Activated CD4-positive, alpha-beta T cell treated with anti-CD3 and anti-CD28 coated beads for 36 hours (primary cell): ENCODE measurements at places on chromosomes 2 and 18.

DNA sequence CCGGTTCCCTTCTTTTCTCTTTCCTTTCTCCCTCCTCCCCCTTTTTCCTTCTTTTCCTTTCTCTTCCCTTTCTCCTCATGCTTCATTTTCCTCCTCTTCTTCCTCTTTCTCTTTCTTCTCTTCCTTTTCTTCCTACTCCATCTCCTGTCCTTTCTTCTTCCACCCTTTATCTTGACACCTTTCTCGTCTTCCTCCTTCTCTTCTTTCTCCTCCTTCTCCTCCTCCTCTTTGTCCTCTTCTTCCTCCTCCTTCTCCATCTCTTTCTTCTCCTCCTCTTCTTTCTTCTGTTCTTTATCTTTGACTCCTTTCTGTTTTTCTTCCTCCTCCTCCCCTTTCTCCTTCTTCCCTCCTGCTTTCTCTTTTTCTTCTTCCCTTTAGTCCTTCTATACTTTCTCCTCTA lies 53.2 kb downstream of the CELF4 start:
- DNase-seq = no peak

DNA sequence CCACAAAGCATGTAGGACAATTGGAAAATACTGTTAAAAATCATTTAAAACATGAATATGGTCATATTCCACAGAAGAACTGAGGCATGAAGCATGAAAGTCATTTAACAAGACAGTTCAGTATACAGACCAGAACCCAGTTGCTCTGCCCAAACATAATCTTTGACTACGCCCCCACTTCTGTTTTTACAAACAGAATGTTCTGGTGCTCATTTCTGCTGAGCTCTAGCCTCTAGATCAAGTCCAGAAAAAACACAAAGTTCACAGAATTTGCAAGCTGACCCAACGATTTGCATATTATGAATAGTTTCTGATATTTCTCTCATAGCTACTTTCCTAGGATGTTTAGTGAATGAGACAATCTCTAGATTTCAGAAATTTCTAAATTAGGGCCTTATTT lies 424.9 kb downstream of the PID1 start:
- DNase-seq = no peak

- peak; percentile 29 for DNase-seq
Observed at GRCh38 chr2:109217362-109218086, 88.5 kb downstream of the SH3RF3 start.

GRCh38 chr18:58529714-58530354 lies 99.1 kb downstream of the ALPK2 start:
- peak; percentile 83 for DNase-seq

GRCh38 chr2:38442643-38443541 lies 65.8 kb upstream of the ATL2 start:
- no peak for DNase-seq
